Hematopoietic multipotent progenitor cell treated with erythropoietin and hydrocortisone succinate and interleukin-3 and kit ligand, for 15 days (in vitro differentiated cells): ENCODE measurements at places on chromosomes 16 and 17.

- no peak for DNase-seq
Observed at GRCh38 chr16:16882766-16883165, 503.8 kb downstream of the NPIPA7 start.

DNA sequence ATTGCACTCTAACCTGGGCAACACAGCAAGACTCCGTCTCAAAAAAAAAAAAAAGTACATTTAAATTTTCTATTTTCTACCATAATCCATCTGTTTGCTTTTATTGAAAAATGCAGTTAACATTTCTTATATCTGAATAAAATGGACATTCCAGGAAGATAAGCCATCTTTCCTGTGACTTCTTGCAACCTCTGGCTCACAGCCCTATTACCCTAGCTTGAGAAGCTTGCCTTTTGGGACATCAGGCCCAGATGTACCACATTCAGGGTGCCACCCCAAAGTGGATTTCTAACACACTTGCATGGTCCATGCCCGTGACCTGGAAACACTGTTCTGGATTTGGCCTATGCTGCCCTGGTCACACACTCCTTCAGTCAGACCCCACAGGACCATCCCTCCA lies 30.1 kb upstream of the DDX52 start:
- DNase-seq: no peak

DNA sequence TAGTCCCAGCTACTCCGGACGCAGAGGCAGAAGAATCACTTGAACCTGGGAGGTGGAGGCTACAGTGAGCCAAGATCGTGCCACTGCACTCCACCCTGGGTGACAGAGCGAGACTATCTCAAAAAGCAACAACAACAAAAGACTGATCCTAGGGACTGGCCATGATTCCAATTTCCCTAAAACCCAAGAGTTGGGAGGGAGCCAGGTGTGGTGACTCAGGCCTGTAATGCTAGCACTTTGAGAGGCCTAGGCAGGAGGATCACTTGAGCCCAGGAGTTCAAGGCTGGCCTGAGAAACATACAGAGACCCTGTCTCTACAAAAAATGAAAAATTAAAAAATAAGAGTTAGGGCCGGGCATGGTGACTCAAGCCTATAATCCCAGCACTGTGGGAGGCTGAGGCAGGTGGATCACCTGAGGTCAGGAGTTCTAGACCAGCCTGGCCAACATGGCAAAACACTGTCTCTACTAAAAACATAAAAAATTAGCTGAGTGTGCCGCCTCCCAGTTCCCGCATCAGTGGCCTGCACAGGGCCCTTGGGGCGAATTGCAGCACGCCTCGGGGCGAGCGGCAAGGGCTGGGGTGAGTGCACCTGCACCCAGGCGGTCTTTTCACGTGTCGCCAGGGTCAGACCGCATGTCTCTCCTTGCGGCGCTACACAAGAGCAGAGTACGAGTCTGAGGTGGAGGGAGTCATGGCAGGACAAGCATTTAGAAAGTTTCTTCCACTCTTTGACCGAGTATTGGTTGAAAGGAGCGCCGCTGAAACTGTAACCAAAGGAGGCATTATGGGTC lies 40.8 kb downstream of the CDH3 start:
- no peak for DNase-seq

DNA sequence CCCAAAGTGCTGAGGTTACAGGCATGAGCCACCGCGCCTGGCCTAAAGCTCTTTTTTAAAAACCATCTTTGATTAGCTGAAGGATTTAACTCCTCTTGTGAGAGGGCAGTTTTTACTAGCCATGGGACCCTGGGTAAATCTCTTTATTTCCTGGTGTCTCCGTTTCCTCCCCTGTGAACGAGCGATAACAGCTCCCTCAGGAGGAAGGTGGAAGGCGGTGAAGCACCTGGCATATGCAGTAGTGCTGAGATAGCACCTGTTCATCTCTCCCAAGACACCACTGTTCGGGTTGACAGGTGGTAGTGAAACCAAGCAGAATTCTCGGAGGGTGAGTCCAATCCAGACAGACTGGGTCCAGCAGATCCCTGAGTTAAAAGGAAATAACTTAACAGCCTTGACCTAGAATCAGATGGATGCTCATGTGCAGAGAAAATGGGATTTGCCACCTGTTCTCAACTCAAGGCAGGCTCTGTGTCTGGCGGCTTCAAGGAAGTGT lies 86.2 kb downstream of the CRISPLD2 start:
- DNase-seq: no peak
